Hepatic stellate cell (primary cell): ENCODE measurements at places on chromosomes 2 and 18.

GRCh38 chr2:124283096-124283495 lies 258.0 kb downstream of the CNTNAP5 start:
- DNase-seq, result no peak

GRCh38 chr2:134136731-134137130 lies 117.1 kb upstream of the MGAT5 start:
- no peak for DNase-seq

- no peak for DNase-seq
Measured at GRCh38 chr18:3715231-3716080, 265.5 kb downstream of the TGIF1 start.

- DNase-seq, result no peak
Measured at GRCh38 chr2:217000406-217000805, 140.5 kb upstream of the TNP1 start.

GRCh38 chr18:6683112-6683876 lies 46.2 kb upstream of the ARHGAP28 start:
- no peak for DNase-seq

DNA sequence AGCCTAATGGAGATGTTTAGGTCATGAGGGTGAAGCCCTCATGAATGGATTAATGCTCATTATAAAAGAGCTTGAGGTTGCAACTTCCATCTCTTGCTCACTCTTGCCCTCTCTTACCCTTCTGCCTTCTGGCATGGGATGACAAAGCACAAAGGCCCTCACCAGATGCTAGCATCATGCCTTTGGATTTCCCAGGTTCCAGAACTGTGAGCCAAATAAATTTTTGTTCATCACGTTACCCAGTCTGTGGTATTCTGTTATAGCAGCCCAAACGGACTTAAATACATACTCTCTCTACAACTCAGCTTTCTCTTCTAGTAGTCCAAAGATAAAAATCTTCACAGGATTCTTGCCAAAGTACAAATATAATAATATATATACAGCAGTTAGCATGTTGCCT lies 75.8 kb downstream of the LNPK start:
- DNase-seq, result no peak
